ENCODE measurements at places on chromosomes 4 and X.
A peak's percentile ranks its signal among the peaks of the same experiment; 100 is the strongest.

GRCh38 chrX:107117993-107118321 lies 665 bp downstream of the RBM41 start:
- peak; percentile 8 for DNase-seq

- no peak for DNase-seq
Measured at GRCh38 chrX:47817421-47817820, 19.3 kb upstream of the ZNF81 start.

GRCh38 chr4:82031376-82031927 lies 342.3 kb downstream of the HNRNPD start:
- no peak for DNase-seq

DNA sequence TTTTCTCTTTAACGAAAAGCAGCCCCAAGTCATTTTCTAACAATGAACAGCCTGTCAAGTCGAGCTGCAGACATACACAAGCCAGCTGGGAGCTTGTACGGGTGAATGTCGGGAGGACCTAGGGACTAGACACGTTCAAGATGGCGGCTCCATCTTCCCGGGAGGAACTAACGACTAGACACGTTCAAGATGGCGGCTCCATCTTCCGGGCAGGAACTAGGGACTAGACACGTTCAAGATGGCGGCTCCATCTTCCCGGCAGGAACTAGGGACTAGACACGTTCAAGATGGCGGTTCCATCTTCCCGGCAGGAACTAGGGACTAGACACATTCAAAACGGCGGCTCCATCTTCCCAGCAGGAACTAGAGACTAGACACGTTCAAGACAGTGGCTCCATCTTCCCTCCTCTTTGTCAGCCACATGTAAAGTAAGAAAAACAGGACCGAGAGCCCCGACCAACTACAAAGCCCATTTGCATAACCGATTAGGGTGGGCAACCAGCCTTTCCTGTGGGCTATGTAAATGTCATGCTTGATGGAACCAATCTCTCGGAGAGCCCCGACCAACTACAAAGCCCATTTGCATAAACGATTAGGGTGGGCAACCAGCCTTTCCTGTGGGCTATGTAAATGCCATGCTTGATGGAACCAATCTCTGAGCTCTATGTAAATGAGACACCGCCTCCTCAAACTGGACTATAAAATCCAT lies 175.5 kb downstream of the DHRSX start:
- peak; percentile 74 for DNase-seq

GRCh38 chr4:21765810-21766407 lies 182.7 kb downstream of the KCNIP4 start:
- DNase-seq = peak; percentile 39

- peak; percentile 58 for DNase-seq
Measured at GRCh38 chrX:2828344-2828958, at the start of gene GYG2. TSS of gene GYG2 (plus strand) at chrX:2828930. CDS start at chrX:2830189, 1,259 bp downstream.

DNA sequence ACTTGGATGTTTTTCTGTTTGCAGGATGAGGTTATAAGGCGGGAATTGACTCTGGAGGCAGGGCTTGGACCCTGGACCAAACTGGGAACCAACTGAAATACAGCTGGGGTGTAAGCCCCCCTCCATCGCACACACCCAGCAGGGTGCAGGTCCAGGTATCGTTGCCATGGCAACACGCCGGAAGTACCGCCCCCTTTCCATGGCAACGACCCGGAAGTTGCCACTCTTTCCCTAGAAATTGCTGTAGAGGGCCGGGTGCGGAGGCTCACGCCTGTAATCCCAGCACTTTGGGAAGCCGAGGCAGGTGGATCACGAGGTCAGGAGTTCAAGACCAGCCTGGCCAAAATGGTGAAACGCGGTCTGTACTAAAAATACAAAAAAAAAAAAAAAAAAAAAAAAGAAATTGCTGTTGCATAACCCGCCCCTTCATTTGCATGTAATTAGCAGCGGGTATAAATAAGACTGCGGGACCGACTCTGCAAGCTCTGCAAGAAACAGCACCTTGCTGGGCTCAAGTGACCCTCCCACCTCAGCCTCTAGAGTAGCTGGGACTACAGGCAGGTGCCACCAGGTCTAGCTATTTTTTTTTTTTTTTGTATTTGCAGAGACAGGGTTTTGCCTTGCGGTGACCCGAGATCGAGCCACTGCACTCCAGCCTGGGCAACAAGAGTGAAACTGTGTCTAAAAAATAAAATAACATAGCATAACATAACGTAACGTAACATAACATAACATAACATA lies 139.6 kb downstream of the CRLF2 start:
- no peak for DNase-seq

GRCh38 chrX:39244147-39244546 lies 442.9 kb downstream of the MID1IP1 start:
- DNase-seq = no peak

DNA sequence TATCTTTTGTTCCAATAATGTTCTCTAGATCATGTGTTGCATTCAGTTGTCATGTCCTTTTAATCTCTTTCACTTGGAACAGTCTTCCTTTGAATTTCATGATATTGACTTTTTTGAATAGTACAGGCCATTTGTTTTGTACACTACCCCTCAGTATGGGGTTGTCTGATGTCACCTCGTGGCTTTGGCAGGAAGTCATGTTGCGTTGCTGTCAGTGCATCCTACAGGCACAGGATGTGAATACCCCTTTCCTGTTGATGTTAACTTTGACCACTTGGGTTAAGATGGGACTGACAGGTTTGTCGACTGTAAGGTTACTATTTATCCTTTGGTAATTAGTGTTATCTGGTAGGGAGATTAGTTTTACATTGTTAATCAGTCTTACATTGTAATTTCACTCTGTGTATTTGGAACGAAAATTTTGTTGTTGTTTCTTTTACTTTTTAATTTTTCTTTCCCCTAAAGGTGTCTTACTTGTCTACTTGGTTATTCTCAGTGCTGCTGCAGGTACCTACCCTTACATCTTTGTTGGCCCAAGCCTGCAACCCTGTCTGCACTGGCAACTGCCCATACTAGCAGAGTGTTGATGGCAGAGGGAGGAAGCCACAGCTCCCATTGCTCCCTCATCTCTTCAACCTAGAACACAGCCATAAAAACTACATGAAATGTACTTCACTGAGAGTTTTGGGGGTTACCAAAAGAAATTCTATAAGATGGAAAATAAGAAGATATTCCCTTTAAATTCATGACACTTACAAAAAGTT lies 14.7 kb upstream of the ATP8A1 start:
- no peak for DNase-seq

DNA sequence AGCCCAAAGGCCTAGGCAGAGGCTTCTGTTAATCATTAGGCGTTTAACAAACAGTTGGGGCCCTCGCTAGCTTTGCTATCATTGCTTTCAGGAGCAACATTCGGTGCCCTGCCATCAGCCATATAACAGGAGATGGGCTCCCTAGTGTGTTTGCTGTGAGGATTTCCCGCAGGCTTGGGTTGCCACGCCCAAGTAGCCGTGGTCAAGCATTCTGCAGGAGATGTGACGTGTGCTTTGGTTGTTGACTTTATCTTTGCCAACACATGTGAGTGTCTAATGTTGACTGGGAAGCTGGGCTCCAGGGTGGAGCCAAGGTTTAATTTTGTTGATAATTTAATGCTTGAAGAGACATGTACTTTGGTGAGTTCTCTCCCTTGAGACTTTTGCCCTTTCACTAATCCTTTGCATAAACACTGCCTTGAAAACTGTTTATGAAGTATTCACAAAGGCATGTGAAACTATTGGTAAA lies 184.6 kb upstream of the KIT start:
- DNase-seq = peak; percentile 69

GRCh38 chr4:113849771-113850170 lies 88.2 kb upstream of the CAMK2D start:
- peak; percentile 16 for DNase-seq

- DNase-seq = no peak
Measured at GRCh38 chr4:86291180-86291579, 68.7 kb downstream of the MAPK10 start.

- DNase-seq = no peak
Measured at GRCh38 chr4:70280567-70280966, 38.2 kb downstream of the CSN3 start.
